ENCODE measurements at places on chromosomes 13 and 19. TPM values are rescaled to one million over a fixed set of nuclear protein-coding genes. Genes with fewer than 3 reads are reported as not detected.

Gene SPACA7
- total RNA-seq = not detected

Gene DMWD
- 7.8 TPM for total RNA-seq

Gene FBXO17
- 35.6 TPM for total RNA-seq

Gene CFAP97D2
- not detected for total RNA-seq

Gene TMEM238
- not detected for total RNA-seq

Gene CYP2B6
- not detected for total RNA-seq

Gene UTP14C
- total RNA-seq = 4.2 TPM

Gene ZNF497
- total RNA-seq = 5.1 TPM

Gene ARL11
- not detected for total RNA-seq

Gene GPALPP1
- total RNA-seq = 16.2 TPM

Gene COL4A1
- total RNA-seq = 66.5 TPM

Gene ZNF91
- total RNA-seq = 8.2 TPM

Gene CERS4
- total RNA-seq = 13.9 TPM

Gene HAUS8
- 10.6 TPM for total RNA-seq

Gene NRTN
- total RNA-seq = 0.23 TPM

Gene KHSRP
- 54.7 TPM for total RNA-seq

Gene CEACAM19
- 0.23 TPM for total RNA-seq

Gene ZNF208
- total RNA-seq = 0.33 TPM

Gene PNMA8C
- not detected for total RNA-seq

Gene CCDC169
- 2.3 TPM for total RNA-seq

Gene SPRY2
- total RNA-seq = 4.6 TPM

Gene DZIP1
- total RNA-seq = 36.4 TPM

Gene RNF17
- total RNA-seq = not detected

Gene PEG3
- 0.90 TPM for total RNA-seq

Gene SMIM44
- not detected for total RNA-seq

Gene KLF1
- not detected for total RNA-seq

Gene ZNF253
- 2.6 TPM for total RNA-seq

Gene CNFN
- total RNA-seq = not detected

Gene PROZ
- not detected for total RNA-seq

Gene DKKL1
- 0.08 TPM for total RNA-seq
